ENCODE measurements at places on chromosomes 5 and 9.

GRCh38 chr5:38466424-38467189 is 89.8 kb downstream of the LIFR start:
- DNase-seq = no peak

DNA sequence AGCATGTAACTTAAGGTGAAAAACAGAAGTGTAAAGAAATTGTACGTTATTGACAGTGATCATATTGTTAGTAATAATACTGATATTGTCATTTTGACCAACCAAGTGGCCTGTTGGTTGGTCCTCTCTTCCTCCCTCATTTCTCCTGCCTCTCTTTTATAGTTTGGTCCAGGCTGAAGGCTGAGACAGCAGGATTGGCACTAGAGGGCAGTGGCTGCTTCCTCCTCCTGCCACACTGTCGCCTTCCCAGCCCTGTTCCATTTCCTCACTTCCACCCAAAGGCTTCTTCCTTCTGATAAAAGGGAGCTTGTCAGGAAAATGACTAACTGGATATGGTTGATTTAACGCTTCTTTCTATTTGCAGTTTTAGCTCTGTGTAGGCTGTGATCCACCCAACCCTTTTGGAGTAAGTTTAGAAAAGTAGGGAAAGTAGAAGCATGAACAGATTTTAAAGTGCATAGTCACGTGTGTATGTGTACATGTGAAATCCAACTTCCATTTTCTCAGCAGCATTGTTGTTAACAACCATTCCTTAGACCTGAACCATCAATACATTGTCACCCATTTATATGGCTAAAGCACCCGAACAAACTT is 35.6 kb downstream of the PTCD2 start:
- DNase-seq = peak; percentile 17

DNA sequence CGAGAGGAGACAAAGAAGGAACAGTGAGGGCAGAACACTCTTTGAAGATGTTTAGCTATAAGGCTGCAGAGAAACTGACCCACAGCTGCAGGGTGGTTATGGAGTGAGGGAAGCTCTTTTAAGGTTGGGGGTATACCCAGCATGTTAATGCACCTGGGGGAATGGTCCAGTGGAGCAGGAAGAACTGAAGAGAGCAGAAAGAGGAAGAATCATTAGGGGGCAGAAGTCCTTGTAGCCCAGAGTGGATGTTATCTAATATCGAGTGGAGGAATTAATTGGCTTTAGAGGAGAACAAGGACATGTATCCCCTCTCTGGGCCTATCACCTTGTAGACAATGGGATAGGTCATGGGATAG is 7.7 kb downstream of the IL4 start:
- no peak for DNase-seq

- no peak for DNase-seq
These were observed 29.5 kb downstream of the SLC25A46 start for GRCh38 chr5:110768138-110768860.

DNA sequence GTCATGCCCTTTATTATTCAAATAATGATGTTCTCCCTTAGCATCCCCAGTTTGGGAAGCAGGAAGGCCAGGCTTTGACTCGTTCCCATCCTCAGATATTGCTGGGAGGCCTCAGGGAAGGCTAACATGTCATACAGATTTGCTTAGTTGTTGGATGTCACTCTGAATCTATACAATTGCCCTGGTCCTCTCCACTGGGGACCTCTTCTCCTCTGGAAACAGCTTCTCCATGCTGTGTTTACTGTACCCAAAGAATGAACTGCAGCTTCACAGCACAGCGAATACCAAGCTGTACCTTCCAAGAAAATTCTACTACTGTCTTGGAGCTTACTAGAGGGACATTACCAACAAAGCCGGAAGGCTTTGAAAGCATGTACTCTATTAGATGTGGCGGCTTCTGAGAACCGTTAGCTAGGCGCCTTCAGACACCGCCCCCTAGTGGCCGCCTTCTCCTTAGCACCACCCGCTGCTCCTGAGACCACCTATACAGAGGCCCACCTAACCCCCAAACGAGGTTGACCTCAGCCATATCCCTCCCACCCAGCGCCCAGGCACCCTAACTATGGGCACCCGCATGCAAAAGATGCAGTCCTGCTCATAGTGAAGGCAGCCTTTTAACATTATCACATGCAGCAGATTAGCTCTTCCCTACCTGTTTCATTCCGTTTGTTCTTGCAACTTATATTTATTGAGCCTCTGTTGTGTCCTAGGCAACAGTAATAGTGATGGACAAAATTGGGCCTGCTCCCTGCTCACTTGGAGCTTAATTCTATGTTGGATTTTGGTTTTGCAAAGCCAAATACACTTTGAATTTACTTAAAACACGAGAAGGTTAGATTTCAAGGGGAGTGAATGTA is 34.9 kb upstream of the FOXI1 start:
- DNase-seq = no peak

Measured in MV-4-11 (cell line).